ENCODE measurements at places on chromosomes 12 and 14.

GRCh38 chr12:57715786-57716185 lies 21.9 kb downstream of the OS9 start:
- no peak for DNase-seq

DNA sequence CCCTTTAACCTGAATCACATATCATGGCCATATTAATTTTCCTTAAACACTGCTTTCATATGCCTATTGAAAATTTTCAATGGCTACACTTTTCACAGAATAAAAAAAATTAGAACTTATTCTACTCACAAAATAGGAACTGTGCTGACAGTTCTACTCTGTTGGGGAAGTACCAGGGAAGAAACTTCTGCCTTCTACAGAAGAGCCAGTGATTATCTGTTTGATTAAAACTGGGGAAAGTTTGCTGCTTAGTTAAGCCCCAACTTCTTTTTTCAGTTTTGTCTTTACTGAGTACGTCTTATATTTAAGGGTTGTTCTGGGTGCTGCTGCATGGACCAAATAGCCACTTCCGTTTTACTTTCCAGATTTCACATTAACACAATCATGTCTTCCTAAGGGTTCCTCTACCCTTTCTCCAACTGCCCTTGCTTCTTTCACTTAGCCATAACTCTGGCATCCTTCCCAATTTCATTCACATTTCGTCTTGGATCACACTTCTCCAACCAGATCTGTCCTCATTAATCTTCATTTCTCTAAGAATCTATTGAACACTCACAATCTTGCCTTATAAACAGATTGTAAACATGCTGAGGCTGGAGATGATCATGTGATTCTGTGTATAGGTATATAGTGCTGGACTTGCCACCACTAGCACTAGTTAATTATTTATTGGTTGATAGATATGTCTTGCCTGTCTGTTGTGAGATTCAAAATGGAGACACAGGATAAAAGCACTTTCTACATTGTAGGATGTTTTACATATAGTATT lies 1.9 kb upstream of the SEL1L start:
- DNase-seq: no peak

DNA sequence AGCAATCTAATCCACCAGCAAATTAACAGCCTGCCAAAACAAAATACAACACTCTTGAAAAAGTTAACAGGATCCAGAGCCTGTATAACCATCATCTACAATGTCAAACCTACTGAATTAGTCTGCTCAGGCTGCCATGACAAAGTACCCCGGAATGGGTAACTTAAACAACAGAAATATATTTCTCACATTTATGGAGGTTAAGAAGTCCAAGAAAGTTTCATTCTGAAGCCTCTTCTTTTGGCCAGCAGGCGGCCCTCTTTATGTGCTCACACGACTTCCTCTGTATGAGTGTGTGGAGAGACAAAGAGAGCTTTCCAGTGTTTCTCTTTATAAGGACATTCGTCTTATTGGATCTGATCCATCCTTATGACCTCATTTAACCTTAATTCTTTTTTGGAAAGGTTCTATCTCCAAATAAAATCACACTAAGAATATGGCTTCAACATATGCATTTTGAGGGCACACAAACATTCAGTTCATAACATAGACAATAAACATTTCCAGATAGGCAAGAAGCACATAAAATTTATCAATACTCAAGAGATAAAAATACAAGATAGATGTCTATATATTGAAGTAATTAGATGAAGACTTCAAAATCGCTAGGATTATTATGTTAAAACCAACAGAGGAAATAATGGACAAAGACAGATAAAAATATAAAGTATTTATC lies 5.9 kb upstream of the RERG start:
- DNase-seq: peak; percentile 21

DNA sequence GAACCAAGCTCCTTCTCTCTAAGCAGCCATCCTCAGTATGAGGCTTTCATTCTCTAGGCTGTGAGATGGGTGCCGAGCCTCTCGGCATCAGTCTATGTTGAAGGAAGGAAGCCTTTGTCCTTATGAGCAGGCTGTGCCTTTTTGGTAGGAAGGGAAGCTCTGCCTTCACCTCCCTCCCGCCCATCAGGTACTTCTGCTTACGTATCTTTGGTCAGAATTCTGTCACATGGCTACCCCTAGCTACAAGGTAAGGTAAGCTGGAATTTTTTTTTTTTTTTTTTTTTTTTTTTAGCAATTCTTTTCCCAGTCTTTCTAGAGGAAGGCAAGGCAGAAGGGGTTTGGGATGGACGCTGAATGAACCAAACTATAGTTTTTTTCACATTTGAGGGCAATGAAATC lies 16.9 kb downstream of the BATF start:
- no peak for DNase-seq

DNA sequence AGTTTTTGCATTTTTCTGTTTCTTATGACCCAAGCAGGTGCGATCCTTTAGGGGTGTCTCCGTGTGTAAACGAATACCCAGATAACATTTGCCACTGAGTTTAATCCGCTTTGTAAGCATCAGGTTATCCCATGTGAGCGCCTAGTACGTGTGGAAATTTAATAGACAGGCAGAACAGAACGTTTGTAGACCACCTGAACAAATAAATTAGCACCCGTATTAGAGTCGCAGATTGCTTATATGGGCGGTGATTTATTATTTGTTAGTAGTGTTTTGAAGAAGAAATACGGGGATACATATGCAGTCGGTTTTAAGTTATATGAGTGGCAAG lies 325 bp downstream of the C12orf60 start:
- DNase-seq: no peak

DNA sequence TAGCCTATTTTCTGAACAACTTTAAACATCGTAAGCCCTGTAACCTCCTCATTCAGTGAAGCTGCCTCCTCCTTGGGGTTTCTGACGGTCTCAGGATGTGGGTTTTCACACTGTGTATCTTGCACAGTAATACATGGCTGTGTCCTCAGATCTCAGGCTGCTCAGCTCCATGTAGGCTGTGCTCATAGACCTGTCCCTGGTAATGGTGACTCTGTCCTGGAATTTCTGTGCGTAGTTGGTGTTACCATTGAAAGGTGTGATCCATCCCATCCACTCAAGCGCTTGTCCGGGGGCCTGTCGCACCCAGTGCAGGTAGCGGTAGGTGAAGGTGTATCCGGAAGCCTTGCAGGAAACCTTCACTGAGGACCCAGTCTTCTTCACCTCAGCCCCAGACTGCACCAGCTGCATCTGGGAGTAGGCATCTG lies 980.5 kb downstream of the TMEM121 start:
- DNase-seq: no peak

- DNase-seq: peak; percentile 45
Measured at GRCh38 chr12:55729819-55730818, 1.3 kb upstream of the CD63 start.

DNA sequence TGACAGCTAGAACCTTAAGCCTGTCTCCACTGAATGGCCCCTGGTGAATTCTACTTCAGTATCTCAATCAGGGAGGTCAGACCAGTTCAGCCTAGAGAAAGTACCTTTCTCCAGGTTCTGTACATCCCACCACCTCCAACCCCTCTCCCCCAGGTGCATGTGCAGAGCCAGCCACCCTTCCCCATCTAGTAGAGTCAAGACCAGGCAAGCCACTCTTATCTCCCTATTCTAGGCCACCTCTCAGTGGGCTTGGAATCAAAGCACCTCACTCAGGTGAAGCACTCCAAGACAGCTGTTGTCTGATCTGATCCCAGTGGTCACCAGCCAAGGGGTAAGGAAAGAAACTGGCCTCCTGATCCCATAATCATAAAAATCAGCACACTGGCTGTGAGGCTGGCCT lies 340.9 kb downstream of the BCL11B start:
- no peak for DNase-seq

DNA sequence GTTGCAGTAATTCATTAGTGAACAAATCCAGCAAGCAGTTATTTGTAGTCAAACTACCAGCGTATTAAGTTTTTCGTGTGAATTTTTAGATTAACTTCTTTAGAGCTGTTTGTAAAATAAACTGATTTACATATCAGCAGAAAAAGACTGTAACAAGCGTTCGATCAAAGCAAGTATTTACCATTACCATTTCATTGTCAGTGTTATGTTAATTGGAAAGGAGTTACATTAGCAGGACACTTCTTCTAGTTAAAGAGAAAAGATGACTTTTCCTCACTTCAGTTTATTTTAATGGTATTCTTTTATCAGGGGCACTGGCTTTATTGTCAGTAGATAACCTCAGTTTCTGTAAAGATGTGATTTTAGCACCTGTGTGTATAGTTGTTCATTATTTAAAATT lies 151.1 kb upstream of the AEBP2 start:
- no peak for DNase-seq

- no peak for DNase-seq
Measured at GRCh38 chr12:116076399-116076798, 201.1 kb downstream of the MED13L start.

- DNase-seq: no peak
Measured at GRCh38 chr12:122850048-122850445, 14.8 kb downstream of the HIP1R start.

DNA sequence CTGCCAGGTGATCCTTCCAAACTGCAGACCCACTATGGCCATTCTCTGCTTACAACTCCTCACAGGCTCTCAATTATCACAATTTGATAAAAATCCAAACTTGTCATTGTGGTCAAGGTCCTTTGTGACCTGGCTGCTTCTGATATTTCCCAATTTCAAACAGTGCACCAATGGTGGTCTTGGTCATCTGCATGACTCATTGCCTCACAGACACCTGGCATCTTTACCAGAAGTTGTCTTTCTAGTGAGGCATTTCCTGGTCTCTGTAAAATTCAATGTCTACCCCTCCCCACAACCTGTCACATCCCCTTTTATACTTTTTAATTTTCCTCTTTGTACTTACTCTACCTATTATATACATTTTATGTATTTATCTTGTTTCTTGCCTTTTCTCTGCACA lies 17.8 kb upstream of the PAPOLA start:
- DNase-seq: no peak
